ENCODE measurements at places on chromosomes 7 and 10.

GRCh38 chr7:95874541-95875265 lies 102.3 kb downstream of the DYNC1I1 start:
- peak; percentile 28 for DNase-seq

GRCh38 chr7:44261240-44261639 lies 60.5 kb downstream of the YKT6 start:
- DNase-seq, result no peak

DNA sequence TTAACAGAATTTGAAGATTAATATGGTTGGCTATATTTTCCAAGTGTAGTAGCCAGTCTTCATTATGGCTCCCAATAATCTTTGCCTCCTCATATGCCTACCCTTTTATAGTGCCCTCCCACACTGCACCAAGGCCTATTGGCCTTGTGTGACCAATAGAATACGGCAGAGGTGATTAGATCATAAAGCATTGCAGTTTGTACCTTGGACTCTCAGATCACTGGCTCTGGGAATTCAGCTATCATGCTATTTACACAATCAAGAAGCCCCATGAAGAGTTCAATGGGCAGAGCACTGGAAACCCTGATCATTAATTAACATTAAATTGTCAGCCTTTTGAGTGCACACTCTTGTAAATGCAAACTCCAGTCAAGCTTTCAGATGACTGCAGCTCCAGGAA lies 154.5 kb upstream of the MAGI2 start:
- DNase-seq, result no peak

DNA sequence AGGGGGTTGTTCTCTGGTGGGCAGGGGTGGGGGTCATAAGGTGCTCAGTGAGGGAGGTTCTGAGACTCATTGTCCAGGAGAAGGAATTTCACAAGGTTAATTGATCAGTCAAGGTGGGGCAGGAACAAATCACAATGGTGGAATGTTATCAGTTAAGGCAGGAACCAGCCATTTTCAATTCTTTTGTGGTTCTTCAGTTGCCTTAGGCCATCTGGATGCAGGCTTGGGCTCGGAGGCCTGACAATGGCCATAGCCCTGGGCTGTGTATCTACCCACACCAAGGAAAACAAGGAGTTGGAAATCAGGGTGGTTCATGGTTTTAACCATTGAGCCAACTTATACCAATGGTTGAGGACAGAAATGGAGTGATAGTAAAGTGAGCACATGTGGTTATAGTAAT lies 1221.8 kb downstream of the TYW1 start:
- DNase-seq, result no peak

DNA sequence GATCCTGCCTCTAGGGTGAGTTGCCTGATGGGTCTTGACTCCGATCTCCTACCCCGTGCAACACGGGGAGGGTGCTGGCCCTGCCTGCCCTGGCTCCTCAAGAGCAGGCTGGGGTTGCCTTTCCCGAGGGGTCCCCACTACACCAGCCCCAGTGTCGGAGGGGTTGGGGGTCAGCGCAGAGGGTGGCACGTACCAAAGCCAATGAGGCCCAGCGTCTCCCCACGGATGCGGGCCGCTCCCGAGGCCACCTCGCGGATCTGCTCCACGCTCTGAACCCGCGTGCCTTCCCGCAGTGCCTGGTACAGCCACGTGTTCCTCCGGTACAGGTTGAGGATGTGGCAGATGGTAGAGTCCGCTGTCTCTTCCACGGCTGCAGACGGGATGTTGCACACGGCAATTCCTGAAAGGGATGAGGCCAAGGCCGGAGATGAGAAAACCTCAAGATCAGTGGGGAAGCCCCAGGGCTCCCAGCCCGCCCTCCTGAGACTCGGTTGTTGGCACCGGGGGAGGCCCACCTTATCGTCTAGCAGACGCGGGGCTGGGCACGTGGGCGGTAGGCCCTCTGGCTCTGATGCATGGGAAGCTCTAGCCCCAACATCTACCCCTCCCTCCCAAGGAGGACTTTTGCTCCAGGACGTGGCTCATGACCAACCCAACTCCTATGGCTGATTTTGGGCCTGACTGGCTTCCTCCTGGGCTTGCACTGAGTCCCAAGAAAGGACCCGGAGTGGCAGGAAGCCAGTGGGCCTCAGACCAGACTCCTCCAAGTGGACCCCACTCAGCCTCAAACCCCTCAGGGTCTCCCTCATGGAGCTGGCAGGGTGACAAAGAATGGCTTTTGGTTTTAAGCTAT lies 56.1 kb downstream of the ZRANB1 start:
- no peak for DNase-seq

DNA sequence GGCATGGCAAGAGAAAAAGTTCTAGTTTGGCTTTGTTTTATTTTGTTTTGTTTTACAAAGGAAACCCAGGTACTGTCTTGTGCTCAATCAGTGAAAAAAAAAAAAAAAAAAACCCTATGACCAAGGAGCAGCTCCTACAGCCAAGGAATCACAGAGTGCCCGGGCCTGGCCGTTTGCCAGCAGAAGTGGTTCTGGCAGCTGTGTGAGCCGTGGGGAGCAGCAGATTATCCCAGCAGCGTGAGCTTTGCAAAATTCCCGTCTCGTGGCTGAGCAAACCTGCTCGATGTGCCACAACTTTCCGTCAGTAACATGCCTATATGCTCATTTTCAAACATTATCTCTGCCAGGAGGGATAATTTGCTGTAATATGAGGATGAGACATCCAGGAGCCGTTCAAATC lies 293.7 kb downstream of the POU6F2 start:
- peak; percentile 11 for DNase-seq

- no peak for DNase-seq
These were observed 19.2 kb downstream of the SHH start for GRCh38 chr7:155792999-155793560.
